NCI-H1092 treated with DMSO at 0.1 percent for 48 hours (cell line): ENCODE measurements at places on chromosomes 11 and 22.

- DNase-seq: no peak
These were observed 319.9 kb downstream of the NTM start for GRCh38 chr11:131690362-131690761.

GRCh38 chr11:58466293-58466692, 24.3 kb upstream of the OR5B12 start:
- DNase-seq: no peak

GRCh38 chr11:47433157-47433556, 6.9 kb upstream of the PSMC3 start:
- no peak for DNase-seq

DNA sequence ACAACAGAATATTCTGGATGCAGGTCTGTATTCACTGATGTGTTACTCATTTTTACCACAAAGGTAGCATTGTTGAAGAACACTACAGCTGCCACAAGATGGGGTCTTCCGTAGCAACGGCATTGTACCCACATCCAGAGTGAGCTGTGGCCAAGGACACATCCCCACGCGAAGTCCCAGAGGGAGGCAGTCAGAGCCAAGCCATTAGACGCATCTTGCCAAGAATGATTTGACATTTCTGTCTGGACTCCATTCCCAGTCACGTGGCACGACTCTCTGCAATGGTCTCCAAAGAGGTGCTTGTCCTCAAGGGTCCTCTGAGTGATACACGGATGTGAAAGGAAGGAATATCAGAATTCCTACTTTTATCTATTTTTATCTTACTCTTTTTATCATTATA, 15.5 kb downstream of the OPCML start:
- no peak for DNase-seq

DNA sequence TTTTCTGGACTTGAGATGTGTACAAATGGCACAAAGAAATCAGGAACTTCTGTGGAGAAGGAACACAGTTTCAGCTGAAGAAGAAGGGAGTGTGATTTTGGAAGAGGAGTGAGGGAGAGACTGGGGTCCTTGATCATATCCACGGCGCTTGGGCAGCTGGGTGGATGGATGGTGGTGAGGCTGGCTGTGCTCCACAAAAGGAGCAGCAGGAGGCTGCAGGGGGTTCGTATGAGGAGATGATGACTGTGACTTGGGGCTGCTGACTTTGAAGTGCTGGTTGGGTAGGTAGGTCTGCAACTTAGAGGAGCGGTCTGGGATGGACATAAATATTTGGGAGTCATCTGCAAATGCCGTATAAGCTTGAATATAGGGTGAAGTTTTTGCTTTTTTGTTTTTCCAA, 1.3 kb upstream of the DCHS1 start:
- DNase-seq: no peak

DNA sequence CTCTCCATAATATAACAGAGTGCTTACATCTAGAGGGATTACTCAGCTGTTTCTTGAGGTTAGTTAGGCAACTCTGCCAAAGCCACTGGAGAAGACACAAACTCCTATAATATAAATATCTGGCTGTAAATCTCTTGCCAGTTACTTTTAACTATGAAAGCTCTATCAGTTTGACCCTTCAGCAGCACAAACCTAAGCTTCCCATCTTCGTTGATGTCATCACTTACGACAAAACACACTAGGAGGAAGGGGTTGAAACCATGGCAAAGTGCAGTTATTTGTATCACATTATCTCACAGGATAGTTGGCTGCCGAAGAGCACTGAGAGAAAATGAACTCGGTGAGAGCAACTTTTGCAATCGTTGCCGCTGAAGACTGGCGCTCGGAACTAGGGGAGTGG, 922.1 kb downstream of the OPCML start:
- DNase-seq: no peak

DNA sequence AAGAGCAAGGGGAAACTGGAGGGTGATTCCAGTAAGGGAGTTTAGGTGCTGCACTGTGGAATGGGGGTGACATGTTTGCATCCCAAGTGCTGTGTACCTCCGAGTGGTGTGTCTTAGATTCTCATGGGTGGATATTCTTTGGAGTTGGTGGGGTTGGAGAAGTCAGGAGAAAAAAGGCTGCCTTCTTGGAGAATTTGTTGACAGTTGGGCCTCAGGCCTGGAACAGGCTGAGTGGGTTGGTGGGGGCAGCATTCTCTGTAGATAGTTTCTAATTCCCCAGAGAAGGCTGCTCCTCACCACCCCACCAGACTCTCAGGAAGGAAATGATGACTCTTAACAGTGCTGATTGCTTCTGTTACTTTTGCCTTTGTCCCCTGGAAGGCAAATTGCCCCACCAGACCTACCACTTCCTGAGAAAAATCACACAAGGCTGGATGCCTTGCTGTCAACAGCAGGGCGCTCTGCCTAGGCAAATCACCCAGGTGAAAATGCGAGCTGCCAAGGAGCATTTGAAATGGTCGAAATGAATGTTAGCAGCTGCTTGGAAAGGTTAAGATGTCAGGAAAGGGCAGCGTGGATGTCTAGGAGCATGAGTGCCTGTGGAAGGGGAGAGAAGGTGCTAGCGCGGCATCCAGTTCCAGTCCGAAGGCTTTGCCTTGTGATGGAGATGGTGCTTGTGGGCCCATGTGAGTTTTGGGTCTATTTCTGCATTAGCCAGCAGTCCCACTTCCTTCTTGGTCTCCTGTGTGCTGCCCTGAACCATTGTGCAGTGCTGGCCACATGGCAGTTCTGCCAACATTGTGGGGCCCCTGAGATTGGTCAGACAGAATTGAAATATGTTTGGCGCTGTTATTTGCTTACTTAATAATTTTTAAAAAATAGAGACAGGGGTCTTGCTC, 29.7 kb upstream of the SORL1-AS1 start:
- DNase-seq: no peak

DNA sequence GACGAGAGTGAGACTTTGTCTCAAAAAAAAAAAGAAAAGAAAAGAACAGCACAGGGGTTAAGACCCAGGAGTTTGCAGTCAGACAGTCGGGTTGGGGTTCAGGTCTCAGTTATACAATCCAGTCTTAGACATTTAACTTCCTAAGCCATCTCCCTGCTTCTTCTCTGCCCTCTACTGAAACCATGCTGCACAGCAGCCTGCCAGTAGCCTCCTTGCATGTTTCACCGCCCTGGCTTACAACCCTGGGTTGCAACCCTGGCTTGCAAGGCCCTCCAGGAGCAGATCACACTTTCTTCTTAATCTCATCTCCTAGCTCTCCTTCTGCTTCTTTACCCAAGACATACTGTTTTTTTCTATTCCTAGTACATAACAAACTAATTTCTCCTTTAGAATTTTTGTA, 5.9 kb upstream of the B3GAT3 start:
- no peak for DNase-seq

DNA sequence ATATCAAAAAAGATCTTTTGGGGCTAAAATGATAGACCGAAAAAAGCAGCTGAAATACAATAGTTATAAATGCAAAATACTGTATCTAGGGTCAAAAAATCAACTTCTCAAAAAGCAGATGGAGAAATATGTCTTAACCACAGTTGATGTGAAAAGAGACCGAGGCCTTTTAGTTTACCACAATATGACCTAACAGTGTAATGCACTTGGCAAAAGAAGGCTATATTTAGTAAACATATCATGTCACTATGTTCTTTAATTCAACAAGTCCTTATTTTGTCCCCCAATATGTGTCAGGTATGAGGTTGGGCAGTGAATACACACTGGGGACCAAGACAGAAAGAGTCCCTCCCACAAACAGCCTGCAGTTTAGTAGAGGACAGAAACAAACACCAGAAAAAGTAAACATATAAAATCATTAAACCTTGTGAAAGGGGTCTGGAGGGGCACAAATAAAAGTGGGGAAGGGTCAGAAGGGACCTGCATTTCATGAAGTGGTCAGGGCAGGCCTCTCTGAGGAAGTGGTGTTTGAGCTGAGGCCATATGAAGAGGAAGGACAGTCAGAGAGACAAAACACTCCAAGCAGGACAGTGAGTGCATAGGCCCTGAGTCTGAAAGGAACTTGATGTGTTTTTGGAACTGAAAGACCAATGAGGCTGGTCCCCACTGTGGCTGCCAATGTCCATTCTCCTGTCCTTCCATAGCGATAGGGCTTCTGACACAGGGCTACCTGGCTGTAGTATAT, 53.4 kb downstream of the LIF start:
- DNase-seq: no peak

DNA sequence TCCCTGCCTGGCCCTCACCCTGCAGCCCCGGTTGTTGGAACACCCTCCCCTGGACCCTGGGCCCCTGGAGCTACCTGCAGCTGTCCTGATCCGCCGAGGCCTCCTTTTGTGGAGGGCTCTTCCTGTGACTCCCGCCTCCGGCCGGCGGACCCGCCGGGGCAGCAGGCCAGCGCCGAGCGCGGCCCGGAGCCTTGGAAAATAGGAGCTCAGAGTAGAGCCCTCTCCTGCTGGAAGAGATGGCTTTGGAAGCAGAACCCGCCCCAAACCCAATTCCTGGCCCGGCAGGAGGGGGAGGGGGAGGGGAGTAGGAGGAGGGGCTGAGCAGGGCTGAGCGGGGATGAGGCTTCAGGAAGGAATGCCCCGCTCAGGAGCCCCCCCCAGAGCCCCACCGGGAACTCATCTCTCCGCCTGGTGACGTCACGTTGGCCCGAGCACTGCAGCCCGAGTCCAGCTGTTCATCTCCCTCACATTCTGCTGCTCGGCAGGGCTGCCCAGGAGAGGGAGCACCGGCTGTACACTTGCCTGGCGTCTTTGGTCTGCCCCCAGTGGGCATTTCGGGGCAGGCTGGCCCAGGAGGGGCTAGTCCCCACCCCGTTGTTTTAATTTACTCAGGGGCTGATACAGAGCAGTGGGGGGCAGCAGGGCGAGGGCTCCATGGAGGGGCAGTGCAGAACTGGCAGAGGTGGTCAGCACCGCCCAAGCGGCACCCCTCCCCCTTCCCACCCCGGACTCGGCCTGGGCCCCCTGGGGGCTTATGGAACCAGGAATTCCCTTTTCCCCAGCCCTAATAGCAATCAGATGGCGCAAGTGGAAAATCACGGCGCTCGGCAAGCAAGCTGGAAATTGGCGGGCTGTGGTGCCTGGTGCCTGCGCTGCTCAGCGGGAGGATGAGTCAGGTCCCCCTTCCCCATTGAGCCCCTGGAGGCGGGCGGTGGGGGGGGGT, at the start of gene MRGPRF:
Gene MRGPRF (minus strand): TSS at position 238 of the 943 bp plus-strand sequence. CDS start 3,345 bp downstream, outside the sequence.
- peak; percentile 33 for DNase-seq
